Activated T-cell treated with anti-CD3 and anti-CD28 coated beads for 1 hour (primary cell): ENCODE measurements at places on chromosomes 16 and 17.

- no peak for DNase-seq
Measured at GRCh38 chr17:37598145-37598544, 11.1 kb downstream of the SYNRG start.

GRCh38 chr16:65767125-65767524 lies 599.4 kb upstream of the CDH5 start:
- no peak for DNase-seq

GRCh38 chr17:73722165-73722564 lies 77.9 kb upstream of the SDK2 start:
- peak; percentile 19 for DNase-seq

DNA sequence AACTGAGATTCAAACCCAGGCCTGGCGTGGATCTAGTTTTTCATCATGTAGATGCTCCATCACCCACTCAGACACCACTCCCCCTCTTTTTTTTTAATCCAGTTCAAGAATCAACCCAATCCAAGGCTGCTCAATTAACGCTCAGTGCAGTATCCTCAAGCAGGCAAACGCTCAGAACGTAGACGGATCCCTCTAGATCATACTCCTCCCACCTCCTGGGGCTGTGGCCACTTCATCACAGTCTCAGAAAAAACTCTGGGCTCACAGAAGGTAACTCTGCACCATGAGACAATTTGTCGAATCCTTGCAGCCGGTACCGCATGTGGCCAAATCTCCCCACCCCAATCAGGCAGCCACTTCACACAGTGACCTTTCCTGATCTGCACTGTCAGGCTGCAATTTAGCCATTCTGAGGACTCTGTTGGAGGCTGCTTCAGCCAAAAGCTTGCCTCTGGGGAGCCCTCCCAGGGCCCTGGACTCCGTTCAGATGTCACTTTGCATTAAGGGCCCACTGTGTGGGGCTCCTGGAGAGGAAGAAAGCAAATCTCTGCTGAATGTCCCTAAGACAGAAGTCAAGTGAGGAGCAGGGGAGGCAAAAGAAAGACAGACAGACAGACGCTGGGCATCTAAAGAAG lies 183.5 kb downstream of the XYLT1 start:
- no peak for DNase-seq

DNA sequence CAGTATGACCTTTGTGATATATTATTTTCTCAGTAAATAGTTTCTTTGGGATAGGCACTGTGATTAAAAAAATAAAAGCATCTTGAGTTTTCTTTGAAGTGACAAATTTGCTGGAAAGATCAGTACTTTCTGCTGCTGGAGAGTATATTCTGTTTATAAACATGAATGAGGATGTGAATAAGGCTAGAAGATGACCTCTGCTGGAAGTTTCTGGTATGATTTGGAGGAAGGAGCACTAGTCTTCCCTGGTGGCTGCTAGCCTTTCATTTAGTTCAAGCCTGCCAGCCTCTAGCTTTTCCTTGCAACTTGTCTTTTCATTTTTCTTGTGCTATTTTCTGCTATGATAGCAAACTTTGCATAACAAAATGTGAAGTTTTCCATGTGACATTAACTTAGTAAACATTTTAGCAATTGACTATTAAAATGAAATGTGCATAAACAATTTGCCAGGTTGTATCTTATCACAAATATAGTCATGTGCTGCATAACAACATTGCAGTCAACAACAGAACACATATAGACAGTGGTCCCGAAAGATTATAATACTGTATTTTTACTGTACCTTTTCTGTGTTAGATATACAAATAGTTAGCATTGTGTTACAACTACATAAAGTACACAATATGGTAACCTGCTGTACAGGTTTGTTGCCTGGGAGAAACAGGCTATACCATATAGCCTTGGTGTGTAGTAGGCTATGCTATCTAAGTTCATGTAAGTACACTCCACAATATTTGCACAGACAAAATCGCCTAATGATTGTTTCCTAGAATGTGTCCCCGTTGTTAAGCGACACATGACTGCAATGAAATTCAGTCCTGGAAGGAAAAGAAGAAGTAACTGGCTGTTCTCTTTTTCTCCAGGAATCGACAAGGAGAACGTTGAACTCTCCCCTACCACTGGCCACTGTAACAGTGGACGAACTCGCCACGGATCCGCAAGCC lies 18.1 kb upstream of the RAB11FIP4 start:
- DNase-seq = no peak

- no peak for DNase-seq
Measured at GRCh38 chr16:75599452-75600277, 23.4 kb downstream of the ADAT1 start.

GRCh38 chr16:7914748-7915147 lies 582.1 kb downstream of the RBFOX1 start:
- no peak for DNase-seq

- DNase-seq = no peak
Measured at GRCh38 chr16:82681592-82681991, 54.8 kb downstream of the CDH13 start.

GRCh38 chr16:56625140-56625942 lies at the start of gene MT1E:
TSS of gene MT1E (plus strand) at chr16:56625781. CDS start at chr16:56625852, 71 bp downstream.
- DNase-seq = no peak

DNA sequence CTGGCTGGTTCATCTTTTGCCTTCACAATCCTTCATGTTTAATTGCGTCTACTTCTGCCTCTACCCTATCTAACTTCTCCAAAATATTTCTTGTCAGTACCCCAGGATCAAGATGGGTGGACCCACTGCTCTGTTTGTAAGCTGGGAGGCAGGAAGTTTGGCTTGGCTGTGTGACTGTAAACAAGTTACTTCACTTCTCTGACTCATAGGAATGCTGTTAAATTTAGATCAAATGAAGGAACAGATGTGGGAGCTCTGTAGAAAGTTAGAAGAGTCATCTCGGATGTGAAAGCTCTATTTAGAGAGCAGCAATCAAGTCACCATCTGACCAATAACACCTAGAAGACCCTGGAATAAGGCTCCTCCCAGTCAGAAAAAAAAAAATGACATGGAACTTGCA lies 55.2 kb upstream of the MRTFB start:
- DNase-seq = no peak

- no peak for DNase-seq
Measured at GRCh38 chr16:87551487-87551886, 50.8 kb upstream of the JPH3 start.

- DNase-seq = no peak
Measured at GRCh38 chr17:74192950-74193781, 10.3 kb upstream of the RPL38 start.

DNA sequence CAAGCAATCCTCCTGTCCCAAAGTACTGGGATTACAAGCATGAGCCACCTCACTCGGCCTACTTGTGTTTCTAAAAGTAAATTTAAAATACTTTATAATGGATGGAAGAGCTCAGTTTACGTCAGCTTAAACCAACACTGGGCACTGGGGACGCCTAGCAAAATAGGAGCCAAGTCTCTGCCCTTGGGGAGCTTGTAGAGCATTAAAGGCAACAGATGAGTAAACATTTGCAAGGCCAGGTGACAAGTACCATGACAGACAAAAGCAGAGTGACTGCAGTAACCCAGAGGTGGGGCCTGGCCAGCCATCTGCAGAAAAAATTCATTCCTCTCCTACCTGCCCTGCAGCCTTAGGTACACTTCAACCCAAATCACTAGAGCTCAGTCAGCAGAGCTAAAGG lies 12.1 kb upstream of the NLK start:
- DNase-seq = no peak

DNA sequence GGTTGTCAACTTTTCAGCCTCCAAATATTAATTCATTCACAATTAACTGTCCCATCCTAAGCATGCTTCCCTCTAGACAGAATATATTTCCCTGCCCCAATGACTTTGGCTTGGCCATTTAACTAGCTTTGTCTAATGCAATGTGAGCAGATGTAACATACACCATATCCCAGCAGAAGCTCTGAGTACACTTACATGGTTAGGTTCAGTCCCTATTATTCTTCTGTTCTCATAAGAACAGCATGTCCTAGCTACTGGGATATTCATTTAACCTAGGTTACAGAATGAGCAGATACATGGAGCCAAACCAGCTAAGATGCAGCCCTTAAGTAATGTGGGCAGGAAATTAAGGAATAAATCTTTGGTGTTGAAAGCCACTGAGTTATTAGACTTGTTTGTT lies 31.8 kb downstream of the MED13 start:
- DNase-seq = no peak

DNA sequence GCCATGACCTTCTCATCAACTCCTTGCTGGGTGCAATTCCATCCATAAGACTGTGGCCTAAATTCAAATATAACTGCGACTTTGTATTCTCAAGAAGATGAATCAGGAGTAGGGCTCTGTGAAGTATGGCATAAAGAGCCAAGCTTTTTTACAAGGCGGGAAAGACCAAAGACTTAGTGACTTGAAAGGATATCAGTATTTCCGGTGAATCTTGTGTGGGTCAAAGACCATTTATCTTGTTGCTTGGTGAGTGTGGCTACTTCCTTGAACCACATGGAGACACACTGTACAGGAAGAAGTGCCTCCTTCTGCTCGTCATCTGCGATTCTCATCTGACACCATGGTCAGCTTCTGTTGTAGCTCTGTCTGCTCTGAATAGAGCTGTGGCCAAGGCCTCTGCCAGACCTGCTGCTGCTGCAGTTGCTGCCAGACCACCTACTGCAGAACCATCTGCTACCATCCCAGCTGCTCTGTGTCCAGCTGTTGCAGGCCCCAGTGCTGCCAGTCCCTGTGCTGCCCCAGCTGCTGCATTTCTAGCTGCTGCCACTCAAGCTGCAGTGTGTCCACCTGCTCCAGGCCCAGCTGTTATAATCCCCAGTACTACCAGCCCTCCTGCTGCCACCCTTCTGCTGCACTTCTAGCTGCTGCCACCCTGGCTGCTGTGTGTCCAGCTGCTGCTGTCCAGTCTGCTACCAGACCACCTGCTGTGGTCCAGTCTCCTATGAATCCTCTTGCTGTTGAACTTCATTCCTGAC lies 6.1 kb upstream of the KRTAP2-4 start:
- no peak for DNase-seq

DNA sequence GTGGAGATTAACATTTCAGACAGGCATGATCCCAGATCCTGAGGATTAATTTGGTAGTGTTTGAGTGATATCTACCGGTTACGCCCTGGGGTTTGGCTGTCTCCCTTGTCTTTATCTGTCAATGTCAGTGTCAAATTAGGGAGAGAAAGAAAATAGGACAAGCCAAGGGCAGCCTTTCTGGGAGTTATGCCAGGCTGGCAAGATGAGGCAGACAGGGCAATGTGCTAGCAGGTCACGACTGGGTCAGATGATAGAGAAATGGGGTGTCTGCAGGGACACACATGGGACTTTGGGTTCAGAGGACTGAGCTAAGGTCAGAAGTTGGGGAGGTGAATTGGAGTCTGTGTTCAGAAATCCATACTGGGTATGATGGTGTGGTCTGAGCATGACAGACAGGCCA lies 27.4 kb upstream of the LYRM9 start:
- no peak for DNase-seq

GRCh38 chr17:15398736-15399331 lies 57.4 kb upstream of the TEKT3 start:
- DNase-seq = no peak

GRCh38 chr16:89475144-89475543 lies 15.2 kb downstream of the ANKRD11 start:
- DNase-seq = no peak

GRCh38 chr17:64635647-64636305 lies 26.3 kb downstream of the SMURF2 start:
- no peak for DNase-seq
